Pulmonary artery endothelial cell (primary cell): ENCODE measurements at places on chromosomes 4 and X. TPM values are rescaled to one million over a fixed set of nuclear protein-coding genes. Genes with fewer than 3 reads are reported as not detected.

GRCh38 chr4:15729910-15730533, 27.2 kb downstream of the BST1 start:
- no peak for DNase-seq

DNA sequence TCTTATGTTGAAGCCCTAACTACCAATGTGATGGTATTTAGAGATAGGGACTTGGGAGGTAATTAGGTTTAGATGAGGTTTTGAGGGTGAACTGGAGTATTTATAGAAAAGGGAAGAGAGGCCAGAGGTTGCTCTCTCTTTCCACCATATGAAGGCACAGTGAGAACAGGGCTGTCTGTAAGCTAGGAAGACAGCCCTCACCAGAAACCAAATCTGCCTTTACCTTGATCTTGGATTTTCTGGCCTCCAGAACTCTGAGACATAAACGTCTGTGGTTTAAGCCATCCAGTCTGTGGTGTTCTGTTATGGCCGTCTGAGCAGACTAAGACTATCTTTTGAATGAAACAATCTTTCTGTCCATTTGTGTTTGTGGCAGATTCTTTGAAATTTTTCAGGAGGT, 223.7 kb downstream of the PDHA2 start:
- DNase-seq, result no peak

GRCh38 chrX:46381630-46382029, 163.6 kb downstream of the ZNF674 start:
- no peak for DNase-seq

DNA sequence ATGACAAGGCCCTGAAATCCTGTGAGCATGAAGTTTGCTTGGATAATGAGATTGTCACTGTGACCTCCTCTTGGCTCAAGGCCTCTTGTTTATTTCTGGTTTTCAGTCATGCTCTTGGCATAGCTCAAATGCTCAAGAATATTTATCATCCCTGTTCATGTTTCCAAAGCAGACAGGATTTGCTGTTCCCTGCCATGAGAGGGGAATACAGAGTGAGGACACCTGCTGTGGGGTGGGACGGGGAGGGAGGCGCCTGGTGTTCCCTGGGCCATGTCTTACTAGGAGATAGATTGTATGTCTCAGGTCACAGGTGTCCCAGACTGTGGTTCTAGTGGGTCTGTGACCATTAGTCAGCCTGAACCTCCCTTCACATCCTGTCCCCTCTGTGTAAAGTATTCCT, 34.9 kb upstream of the SH3RF1 start:
- DNase-seq, result no peak

- no peak for DNase-seq
Observed at GRCh38 chr4:99808260-99808857, 8.3 kb upstream of the DAPP1 start.

- no peak for DNase-seq
Observed at GRCh38 chrX:140425712-140426395, 79.0 kb downstream of the SOX3 start.

DNA sequence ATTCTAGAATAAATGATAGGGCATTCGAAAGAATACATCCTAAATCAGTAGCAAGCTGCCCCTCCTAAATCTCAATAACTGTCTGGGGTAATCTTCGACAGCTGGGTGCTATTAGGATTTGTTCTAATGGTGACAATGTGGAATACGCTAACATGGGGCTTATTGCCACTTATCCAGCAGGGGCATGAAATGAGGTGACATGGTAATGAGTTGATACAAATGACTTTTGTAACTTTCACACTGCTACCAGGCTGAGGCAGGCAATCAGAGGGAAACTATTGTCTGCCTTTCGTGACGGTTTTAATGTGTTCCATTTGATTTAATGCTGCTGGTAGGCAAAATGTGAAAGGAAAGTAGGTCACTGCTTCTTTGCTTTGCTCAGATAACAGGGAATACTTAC, 1047.4 kb upstream of the PABPC4L start:
- no peak for DNase-seq

GRCh38 chr4:143375326-143376073, 38.8 kb downstream of the GAB1 start:
- DNase-seq, result no peak

DNA sequence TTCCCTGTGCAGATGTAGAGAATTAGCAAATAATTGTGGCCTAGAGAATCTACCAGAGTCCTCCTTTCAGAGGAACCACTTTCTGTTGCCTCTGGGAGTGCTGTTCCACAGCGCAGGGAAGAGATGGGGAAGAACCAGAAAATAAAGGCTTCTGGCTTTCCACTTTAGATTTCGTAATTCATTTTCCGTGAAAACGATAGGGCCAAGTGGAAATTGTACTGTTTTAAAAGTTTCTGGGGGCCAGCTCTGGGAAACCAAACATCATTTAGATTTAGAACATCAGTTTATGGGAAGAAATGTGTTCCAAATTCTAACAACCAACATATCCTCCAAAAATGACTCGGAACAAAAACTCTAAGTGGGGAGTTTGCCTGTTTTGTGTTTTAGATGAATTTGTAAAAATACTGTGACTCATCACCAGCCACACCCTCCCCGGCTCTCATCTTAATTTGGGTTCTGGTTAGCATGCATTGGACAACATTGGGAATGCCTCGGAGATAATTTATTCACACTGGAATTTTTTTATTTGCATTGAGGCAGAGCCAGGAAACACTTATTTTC, 65.2 kb upstream of the LNX1 start:
- DNase-seq, result no peak

- no peak for DNase-seq
Observed at GRCh38 chr4:140237616-140238350, 83.8 kb upstream of the MAML3 start.

DNA sequence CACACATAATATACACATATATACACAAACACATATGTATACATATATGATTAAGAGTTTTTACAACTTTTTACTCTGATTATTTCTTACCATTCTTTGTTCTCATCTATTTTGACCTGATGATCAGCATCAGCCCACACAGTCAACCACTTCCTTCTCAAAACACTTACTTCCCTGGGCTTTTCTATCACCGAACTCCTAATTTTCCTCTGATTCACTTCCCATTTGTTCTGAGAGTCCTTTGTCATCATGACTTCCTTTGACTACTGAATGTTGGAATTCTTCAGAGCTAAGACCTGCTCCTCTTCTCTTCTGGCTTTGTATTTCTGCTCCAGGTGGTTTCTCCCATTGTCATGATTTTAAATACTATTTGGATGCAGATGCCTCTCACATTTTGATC, 209.5 kb upstream of the AFF2 start:
- no peak for DNase-seq

DNA sequence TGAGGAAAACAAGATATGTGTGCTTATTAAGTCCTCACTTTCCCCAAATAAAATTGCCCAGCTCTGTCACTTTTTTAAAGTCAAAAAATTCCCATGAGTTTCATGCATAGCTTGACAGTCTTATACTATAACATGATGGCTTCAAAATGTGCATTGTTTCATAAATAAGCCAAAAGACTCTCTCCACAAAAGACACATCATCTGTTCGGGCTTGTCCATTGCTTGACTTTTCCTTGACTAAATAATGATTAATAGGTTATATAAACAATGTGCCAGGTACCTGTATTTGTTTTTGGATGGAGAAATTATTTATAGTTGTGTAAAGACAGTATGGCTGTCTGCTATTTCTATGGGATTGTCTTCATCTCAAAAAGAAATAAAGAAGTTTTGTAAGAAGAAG, 329.2 kb upstream of the KLF3 start:
- no peak for DNase-seq

MXRA5 gene
- total RNA-seq, result not detected in 2 replicates

ADAD1 gene
- not detected in 2 replicates for total RNA-seq

NEXMIF gene
- under 0.01 TPM in 1 of 2 replicates, not detected in the other for total RNA-seq

CEP135 gene
- 7.4 and 9.9 TPM in 2 replicates for total RNA-seq

TBX22 gene
- not detected in 2 replicates for total RNA-seq
